ENCODE measurements at places on chromosomes 7 and 10.

GRCh38 chr10:50336140-50336539 is 84.8 kb upstream of the ASAH2 start:
- no peak for DNase-seq

DNA sequence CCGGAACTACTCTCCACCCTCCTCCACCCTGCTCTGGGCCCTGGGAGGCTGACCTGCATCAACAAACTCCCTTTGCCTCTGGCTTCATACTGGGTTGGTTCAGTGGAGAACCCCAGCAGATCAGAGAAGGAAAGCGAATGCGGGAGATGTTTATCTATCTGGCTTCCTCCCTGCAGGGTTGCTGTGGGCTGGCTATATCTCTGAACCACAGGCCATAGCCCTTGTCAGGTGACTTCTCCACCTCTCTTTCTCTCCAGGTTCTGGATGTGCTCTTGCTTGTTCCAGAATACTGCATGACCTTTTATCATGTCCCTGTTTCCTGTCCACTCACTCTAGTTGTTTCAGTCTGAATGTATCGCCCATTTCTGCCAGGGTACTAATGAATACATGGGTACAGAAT is 51.7 kb upstream of the IFRD1 start:
- no peak for DNase-seq

DNA sequence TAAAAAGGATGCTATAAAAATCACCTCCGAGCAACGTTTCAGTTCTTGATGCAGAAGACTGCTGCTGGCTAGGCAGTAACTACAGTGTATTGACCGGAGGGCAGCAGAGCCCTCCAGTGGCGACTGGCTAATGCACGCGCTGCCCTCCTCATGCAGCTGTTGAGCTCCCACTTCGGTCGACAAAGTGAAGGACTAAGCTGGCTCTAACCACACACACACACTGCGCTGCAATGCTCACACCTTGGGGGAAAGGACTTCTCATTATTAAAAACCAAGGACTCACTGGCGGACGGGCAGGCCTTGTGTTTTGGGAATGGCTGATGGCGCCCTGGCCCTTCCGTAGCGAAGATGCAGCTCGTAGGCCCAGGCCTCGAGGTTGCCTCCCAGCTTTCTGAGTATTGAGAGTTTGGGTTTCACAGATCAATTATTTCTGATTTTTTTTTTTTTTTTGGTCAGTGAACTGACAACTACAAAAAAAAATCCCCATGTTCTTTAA is 120.9 kb upstream of the DIP2C start:
- DNase-seq = no peak

DNA sequence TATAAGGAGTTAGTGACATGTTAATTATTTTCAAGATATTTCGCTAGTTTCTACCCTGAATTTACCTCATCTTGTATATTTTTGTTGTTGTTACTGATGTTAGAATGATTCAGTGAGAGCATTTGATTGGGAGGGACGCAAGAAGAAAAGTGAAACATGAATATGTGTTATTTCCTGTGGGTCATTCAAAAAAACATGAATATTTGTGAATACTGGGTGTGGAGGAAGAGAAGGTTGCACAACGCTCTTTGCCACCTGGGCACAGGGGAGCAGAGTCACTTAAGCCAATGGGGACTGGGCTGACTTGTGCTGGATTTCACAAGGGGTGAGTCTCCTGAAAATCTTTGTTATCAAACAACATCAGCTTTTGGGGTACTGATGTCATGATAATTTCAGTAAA is 39.5 kb downstream of the AGK start:
- DNase-seq = no peak

GRCh38 chr10:98045785-98046389 is 15.5 kb upstream of the CRTAC1 start:
- DNase-seq = peak; percentile 33

DNA sequence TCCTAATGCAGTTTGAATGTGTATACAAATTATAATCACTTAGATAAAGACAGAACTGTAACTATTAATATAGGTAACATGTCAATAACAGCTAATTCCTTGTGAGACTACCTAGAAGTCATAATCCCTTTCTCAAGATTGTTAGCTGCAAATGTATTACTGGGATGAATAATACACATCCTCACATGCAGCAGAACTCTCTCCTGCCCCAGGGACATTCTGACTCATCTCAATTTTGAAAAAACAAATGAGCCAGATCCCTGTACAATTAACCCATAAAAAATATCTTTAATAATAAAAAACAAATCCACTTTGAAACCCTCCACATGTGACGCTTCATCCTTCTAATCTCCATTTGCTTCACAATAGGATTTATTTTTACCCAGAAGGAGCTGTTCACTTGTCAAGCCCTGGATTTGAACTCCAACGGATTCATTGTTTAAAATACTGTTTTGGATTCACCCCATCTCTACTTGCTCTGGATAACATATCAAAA is 428.4 kb upstream of the TEX47 start:
- DNase-seq = no peak

- no peak for DNase-seq
Observed at GRCh38 chr10:5105626-5106025, 11.4 kb downstream of the AKR1C3 start.

DNA sequence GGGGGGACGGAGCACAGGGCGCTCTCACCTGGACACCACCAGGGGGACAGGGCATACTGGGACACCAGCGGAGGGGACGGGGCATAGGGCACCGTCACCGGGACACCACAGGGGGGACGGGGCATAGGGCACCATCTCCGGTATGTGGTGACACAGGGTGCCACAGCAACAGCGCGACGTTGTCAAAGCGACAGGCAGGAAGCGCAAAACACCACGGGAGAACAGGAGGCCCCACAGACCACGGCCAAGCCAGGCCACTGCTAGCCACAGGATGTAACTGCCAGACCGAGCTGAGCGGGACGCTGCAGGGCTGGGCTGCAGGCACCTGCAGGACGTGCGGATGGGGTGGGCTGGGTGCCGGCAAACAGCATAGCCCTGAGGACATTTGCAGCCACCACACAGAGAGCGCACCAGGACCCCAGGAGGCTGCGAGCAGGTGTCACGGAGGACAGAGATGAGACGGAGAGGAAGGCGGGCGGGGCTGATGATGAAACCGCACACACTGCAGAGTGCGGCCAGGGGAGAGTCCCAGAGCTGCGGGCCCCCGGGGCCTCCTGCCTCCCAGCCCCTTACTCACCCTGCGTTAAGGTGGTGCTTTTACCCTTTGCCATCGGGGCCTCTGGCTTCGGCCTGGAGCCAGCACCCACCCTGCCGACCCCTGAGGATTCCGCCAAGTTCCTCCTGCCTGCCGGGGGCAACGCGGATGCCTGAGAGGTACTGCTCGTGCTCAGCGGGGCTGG is 17.5 kb downstream of the MICALL2 start:
- DNase-seq = no peak

GRCh38 chr10:67837541-67838314 is at the start of gene DNAJC12:
Gene DNAJC12, minus strand, starts transcription at chr10:67838188. Its CDS starts 177 bp downstream, at chr10:67838011.
- DNase-seq = peak; percentile 56
